ENCODE measurements at places on chromosomes 5 and 9.

DNA sequence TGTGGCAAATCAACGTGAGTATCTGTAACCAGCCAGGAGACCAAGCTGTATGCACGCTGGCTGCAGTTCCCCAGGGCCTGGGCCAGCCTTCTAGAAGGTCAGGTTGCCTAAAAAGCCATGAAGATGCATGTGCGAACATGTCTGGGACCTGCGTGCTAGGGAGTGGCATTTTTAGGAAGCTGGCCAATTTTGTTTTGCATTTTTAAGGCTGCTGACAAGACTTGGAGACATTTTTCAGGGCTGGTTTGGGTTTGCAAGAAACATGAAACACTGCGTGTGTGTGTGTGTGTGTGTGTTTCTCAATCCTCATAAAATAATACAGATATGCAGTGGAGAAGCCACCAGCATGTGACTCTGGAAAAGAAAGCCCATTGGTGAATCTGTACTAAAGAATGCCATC is 5.1 kb downstream of the TGFBI start:
- DNase-seq = no peak

DNA sequence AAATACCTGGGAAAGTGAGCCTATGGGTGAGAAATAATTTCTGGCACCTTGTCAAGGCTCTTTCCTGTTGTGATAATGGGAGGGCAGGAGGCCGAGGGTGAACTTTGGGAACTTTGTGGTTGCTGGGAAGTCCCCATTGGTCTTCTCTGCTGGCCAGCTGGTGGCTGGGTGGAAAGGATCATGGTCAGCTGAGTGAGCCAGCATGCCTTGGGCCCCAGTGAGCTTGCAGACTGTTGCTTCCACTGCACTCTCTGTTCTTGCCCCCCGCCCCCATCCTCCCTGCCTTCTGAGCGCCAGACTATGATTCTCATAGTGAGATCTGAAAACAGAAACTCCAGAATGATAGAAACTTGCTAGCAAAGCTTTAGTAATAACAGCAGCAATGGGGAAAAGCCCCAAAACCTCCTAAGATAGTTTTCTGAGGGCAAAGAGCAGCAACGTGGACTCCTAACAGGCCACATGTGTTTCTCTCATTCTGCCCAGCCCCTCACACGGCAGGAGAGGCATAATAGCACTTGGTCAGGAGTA is 139.2 kb upstream of the SMARCA2 start:
- DNase-seq = no peak

DNA sequence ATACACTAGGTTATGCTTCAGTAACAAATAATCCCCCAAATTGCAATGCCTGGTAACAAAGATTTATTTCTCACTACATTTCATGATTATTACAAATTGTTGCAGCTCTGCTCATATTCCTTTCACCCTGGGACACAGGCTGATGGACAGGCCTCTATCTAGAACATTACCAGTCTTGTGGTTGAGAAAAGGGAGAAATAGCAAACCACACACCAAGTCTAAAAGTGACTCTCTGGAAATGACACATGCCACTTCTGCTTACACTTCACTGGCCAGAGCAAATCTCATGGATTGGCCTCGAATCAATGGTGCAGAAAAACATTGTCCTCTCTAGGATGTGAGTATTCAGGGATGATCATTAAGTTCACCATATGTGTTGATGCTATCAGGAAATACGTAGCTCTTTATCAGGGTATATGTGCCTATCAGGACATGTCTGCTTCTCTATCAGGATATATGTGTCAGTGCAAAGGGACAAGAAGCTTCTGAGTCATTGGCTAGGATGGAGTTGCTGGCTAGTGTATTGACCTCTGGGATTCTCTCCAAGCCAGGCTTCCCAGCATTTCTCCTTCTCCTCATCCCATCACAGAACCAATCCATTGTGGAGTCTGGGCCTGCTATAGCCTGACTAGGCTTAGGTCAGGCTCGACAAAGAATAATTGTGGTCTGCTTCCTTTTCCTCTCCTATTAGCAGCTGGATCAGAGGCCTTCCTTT is 91.1 kb upstream of the CEP78 start:
- no peak for DNase-seq

- DNase-seq = no peak
Observed at GRCh38 chr5:156340893-156341292, 13.9 kb downstream of the SGCD start.

DNA sequence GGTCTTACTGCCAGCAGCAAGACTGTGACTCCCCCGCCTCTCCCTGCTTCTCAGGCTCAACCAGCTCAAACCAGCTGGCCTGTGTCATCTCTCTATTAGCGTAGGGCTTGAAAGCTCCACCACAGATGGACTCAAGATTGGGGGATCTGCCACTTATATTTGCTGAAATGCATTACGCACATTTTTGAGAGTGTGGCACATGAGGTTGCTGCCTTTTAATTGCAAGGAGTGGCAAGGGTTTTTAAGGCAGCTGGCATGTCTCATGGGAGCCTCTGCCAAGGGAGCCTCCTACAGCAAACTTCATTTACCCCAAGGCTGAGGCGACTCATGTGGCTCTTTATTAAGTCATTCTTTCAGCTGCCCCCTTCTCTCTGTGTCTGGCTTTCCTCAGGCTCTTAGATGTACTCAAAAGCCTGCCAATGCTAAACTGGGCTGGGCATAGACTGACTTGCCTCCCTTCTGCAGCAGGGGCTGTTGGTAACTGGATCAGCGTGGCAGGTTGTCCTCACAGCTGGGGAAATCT is 219.3 kb downstream of the SMARCA2 start:
- DNase-seq = peak; percentile 19

Data from H4 (cell line).